ENCODE measurements at places on chromosomes 16 and 17.

GRCh38 chr17:74512624-74513091 lies 18.6 kb downstream of the CD300LB start:
- DNase-seq: peak; percentile 93

GRCh38 chr16:1167276-1168107 lies 14.6 kb downstream of the CACNA1H start:
- no peak for DNase-seq

DNA sequence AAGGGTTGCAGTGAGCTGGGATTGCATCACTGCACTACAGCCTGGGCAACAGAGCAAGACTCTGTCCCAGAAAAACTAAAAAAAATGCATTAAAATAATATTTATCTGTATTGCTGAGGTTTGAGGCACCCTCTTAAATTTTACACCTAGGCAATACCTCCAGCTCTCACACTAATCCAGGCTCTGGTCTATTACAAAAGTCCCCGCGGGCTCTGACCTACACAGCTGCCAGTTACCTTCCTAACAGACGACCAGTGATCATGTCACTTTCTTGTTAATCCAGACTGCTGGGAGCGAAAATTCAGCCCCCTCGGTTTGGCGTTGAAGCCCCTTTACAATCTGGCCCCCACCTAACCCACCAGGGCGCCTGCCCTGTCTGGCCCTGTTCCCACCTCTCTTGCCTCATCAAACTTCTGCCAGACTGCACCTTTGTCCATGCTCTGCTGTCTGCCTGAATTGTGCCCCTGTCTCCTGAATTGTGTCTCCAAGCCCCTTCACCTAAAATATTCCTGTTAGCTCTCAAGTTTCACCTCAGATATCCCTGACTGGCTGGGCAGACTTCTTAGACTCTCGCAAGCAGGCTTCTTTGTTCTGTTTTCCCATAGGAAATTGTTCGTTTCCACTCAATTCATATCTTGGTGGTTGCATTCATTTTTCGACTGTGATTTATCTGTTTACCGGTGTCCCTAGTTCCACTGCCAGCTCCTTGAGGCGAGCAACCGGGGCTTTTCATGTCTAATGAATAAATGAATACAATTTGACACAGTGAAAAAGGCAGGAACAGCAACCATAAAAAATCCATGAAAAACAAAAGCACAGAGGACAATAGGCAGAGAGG lies 65.9 kb downstream of the PITPNC1 start:
- no peak for DNase-seq

DNA sequence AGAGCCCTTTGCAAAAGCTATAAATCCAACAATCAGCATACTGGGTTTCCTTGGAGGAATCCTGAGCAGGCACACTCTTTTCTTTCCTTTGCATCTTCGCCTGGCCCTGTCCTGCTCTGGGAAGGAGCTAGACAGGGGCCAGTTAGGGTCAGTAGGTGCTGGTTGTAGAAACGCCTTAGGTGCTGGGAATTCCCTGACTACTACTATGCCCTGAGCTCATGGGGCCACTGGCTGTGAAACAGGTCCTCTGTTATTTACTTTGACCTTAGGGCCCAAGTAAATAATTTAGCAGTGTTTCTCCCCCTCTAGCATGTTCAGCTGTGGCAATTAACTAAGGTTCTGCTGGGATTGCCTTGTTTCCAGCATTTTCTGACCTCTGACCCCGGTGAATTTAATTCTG lies 15.8 kb upstream of the WSCD1 start:
- no peak for DNase-seq

- DNase-seq: no peak
These were observed 8.9 kb downstream of the NHERF2 start for GRCh38 chr16:2035431-2036199.

- no peak for DNase-seq
These were observed 1.7 kb downstream of the ABAT start for GRCh38 chr16:8676160-8676547.

GRCh38 chr17:80029258-80029974 lies 6.3 kb downstream of the TBC1D16 start:
- DNase-seq: peak; percentile 61

DNA sequence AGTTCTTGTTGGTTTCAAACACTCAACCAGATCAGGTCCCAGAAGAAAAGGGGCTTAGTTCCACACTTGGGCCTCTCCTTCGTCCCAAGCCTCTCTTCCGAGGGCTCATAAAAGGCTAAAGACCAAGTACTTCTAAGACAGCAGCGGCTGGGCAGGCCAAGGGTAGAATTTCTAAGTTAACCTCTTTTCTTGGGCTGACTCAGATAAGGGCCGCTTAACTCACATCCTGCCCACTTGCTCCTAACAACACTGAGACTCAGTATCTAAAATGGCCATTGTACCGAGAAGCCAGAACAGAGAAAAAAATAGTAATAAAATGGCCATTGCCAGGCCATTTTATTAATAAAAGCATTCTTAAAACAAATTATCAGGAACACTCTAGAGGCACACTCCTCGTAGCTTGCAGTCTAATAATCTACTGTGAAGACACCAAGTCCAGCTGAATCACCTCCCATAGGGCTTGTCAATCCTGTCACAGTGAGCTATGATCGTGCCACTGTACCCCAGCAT lies 42.1 kb downstream of the RANBP10 start:
- DNase-seq: no peak

DNA sequence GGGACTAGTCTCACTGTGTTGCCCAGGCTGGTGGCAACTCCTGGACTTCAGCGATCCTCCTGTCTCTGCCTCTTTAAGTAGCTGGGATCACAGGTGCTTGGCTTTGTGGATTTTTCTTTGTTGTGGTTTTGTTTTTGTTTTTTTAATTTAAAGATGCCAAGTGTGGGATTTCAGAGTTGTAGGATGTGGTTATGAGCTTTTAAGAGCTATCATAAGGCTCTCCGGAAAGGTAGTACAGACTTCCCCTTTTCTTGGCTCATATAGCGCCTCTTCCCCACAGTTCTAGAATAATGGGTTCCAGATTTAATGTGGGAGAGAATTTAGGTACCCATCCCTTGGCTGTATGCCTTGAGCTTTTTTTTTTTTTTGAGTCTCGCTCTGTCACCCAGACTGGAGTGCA lies 17.1 kb downstream of the AKAP1 start:
- peak; percentile 86 for DNase-seq

DNA sequence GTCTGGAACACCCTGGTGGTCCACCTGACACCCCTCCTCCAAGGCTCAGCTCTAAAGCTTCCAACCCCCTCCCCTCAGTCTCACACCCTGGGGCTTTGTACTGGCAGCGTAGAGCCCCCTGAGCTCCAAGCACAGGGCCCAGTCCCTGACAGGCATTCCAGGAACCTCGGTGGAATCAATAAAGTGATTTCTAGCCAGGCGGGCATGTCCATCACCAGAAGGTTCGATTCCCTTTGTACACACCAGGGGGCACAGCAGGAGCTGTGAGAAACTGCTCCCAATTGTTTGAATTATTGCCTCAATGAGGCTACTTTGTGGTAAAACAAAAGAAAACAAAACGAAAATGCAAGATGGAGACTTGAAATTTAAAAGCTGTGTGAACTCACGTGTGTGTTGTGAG lies 51.8 kb downstream of the SMPD3 start:
- DNase-seq: peak; percentile 70

DNA sequence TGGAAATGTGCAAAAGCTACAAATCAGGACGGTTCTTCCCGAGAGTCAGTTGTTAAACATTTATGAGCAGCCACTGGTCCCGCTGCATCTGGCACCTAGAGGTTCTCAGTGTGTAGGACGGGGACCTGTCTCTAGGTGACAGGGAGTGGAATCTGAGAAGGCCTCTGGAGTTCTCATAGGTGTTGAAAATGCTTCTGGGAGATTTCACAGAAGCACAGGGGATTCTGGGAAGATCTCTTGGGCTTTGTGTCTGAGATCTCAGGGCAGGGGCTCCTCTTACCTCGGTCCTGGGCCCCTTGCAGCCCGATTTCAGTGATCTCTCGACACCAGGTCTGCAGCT lies 8.9 kb downstream of the ALOX15 start:
- no peak for DNase-seq

- DNase-seq: no peak
These were observed 153.9 kb downstream of the HS3ST3B1 start for GRCh38 chr17:14454746-14455145.

- no peak for DNase-seq
These were observed 13.9 kb downstream of the LRRC37B start for GRCh38 chr17:32020943-32021614.

GRCh38 chr17:68853036-68853435 lies 102.2 kb downstream of the ABCA8 start:
- no peak for DNase-seq

DNA sequence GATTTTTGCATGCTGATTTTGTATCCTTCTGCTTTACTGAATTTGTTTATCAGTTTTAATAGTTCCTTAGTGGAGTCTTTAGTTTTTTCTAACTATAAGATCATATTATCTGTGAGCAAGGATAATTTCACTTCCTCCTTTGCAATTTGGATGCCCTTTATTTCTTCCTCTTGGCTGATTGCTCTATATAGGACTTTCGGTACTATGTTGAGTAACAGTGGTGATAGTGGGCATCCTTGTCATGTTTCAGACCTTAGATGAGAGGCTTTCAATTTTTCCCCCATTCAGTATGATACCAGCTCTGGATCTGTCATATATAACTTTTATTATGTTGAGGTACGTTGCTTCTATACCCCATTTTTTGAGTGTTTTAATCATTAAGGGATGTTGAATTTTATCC lies 224.5 kb upstream of the CNTNAP4 start:
- no peak for DNase-seq

- peak; percentile 75 for DNase-seq
These were observed 6.7 kb upstream of the SLC25A39 start for GRCh38 chr17:44331249-44331760.

DNA sequence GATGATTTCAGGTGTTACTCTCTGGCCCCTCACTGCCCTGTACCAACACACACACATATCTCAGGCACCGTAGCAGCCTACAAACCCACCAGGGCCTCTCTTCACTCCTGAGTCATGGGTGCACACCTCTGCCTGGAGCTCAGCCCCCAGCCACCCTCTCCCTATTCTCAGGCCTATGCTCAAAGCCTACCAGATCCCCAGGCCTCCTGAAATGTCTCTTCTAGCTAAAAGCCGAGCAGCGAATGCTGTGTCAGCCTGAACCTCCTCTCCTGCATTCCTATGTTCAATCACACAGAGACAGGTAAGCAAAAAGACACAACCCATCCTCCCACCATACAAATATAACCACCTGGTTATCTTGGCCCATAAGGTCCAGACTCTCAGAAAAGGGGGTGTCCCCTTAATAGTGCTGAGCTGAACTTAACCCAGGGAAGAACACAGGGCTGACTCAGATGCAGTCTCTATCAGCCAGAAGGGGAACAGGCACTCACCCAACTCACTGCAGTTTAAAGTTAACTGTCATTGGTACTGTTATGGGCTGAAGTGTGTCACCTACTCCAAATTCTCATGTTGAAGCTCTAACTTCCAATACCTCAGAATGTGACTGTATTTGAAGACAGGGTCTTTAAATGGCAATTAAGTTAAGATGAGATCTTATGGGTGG lies 62.0 kb upstream of the TEKT3 start:
- DNase-seq: no peak

GRCh38 chr16:50842013-50842505 lies 100.2 kb downstream of the CYLD start:
- no peak for DNase-seq

DNA sequence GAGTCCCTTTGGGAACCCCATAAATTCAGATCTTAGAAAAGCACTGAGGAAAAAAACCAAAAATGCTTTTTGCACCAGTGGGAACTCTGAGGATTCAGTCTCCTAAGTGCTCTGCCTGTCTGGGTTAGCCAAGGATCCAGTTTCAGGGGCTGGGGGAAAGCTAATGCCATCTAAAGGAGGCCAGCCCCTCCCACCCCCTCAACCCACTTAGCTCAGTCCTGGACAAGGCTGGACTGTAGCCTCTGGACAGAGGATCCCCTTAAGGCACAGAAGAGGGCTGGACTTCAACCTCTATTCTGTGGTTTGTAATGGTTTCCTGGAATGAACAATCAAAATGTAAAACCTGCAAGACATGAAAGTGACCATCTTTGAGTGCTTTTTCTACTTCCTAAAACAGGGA lies 356.1 kb upstream of the ZFHX3 start:
- DNase-seq: no peak

DNA sequence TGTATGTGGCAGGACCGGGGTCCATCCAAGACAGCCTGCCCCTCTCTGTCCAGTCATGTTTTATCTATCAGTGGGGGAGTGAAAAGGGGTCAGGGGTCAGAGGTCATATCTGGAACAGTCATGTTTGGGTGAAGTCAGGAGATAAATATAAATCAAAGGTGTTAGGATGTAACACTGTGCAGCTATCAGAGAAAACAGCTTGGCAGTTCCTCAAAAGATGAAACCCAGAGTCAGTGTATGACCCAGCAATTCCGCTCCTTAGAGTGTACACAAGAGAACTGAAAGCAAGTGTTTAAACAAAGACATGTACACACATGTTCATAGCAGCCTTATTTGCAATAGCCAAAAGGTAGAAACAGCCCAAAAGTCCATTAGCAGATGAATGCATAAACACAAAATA lies 361.3 kb downstream of the FOXL1 start:
- no peak for DNase-seq

DNA sequence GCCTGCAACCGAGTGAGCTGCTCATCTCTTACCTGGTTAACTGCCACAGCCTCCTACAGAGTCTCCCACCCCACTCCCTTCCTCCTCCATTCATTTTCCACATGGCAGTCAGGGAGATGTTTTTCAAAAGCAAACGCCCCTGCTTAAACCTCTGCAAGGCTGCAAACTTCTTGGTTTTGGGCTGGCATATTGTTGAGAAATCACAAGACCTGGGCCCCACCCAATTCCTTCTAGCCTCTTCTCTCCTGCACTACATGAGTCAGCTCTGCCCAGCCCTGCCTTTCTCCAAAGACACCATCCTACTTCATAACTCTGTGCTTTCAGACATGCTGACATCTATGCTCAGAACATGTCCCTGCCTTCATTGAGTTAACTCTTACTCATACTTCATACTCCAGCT lies 136.1 kb downstream of the SPACA3 start:
- DNase-seq: no peak

GRCh38 chr16:27156579-27156978 lies 46.7 kb upstream of the KDM8 start:
- no peak for DNase-seq

GRCh38 chr16:69186642-69187445 lies at the start of gene SNTB2:
Gene SNTB2 (plus strand): TSS chr16:69187164. CDS start chr16:69187167, 3 bp downstream.
- DNase-seq: peak; percentile 79

DNA sequence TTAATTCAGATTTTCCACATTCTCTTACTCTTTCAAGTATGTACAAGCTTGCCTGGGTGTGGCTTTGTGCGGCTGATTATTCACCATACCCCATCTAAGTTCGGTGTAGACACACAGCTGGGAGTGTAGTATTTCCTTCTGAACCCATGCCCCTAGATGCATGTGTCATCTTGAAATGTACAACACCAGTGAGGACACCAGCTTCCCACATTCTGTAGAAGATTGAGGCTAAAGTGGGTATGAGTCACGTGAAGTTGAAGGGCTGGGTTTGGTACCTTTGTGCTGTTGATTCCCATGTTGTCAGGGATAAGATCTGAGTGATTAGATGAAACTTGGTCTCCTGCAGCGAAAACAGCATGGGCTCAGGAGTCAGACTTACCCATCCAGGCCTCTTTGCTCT lies 14.6 kb upstream of the DHX8 start:
- no peak for DNase-seq

GRCh38 chr17:31446195-31446967 lies 54.9 kb downstream of the RAB11FIP4 start:
- DNase-seq: no peak

- no peak for DNase-seq
These were observed 8.7 kb upstream of the TBX4 start for GRCh38 chr17:61443475-61443882.

GRCh38 chr17:2025622-2026309 lies 632 bp upstream of the RTN4RL1 start:
- peak; percentile 59 for DNase-seq
